ENCODE measurements at places on chromosomes 5 and 9.

GRCh38 chr5:14741801-14742440 is 77.4 kb downstream of the OTULIN start:
- DNase-seq: no peak

DNA sequence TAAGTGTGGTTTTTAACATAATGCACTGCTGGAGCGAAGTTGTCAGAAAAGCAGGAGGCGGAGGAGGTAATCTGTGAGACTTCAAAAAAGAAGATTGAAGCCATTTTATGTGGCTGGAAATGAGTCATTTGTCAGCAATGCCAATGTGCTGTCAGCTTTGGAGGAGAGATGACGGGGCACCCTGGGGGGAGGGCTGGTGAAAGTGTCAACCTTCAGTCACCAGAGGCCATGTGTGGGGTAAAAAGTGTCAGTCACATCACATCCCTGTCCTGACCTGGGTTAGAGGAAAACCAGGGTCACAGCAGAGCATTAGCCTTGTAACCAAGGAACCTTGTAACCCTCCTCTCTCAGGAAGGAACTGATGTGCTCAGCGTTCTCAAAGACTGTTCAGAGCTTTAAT is 59.1 kb downstream of the TLR4 start:
- DNase-seq: no peak

- DNase-seq: no peak
These were observed 82.2 kb downstream of the PJA2 start for GRCh38 chr5:109327570-109327969.

- no peak for DNase-seq
These were observed 4.4 kb upstream of the NDUFB6 start for GRCh38 chr9:32577316-32577715.

DNA sequence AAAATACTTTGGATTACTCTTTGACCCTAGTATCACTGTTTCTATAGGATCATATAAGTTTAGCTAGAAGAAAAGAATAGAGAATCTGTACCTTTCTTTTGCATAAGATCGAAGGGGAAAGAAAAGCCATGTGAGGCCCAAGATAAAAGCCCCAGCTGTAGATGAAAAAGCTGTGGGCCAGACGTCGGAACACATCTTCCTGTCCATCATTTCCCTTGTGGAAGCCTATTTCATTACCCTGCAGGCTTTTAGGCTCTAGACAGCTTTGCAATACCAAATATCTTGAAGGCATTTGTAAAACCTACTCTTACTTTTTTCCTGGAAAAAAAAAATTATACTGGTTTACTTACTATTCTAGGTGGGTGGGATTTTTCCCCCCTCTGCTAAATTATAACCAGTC is 10.0 kb downstream of the PALM2AKAP2 start:
- no peak for DNase-seq

DNA sequence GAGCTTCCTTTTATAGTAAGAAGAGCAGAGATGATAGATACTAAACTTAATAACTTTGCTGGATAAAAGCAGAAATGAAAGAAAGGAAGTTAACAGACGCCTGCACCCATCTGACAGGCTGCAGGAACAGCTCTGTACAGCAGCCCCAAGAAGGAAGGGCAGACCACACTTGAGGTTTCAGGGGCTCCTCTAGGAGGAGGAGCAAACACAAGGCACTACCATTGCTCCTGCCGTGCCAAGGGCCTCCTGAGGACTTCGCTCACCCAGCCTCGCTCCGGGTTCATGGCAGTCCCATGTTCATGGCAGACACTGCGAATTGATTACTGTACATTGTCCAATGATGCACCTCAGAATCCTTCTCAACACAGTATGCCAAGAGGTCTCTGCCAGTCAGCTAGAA is 85.1 kb downstream of the AMBP start:
- no peak for DNase-seq

DNA sequence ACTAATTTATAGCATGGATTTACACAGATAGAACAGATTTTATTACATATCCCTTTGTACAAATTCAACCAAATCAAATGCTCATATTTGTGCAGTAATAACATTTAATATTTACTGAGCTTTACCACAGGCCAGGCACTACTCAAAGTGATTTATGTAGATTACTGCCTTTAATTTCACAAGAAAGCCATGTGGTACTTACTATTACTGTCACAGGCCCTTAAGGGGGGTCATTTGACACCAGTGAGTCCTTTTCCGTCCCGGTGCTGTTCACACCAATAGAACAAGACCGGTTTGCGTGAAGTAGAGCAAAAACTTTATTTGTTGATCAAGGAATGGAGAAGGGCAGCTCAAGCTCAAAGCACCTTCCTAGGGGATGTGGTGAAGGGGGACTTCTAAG is 308.5 kb upstream of the KCNN2 start:
- no peak for DNase-seq

DNA sequence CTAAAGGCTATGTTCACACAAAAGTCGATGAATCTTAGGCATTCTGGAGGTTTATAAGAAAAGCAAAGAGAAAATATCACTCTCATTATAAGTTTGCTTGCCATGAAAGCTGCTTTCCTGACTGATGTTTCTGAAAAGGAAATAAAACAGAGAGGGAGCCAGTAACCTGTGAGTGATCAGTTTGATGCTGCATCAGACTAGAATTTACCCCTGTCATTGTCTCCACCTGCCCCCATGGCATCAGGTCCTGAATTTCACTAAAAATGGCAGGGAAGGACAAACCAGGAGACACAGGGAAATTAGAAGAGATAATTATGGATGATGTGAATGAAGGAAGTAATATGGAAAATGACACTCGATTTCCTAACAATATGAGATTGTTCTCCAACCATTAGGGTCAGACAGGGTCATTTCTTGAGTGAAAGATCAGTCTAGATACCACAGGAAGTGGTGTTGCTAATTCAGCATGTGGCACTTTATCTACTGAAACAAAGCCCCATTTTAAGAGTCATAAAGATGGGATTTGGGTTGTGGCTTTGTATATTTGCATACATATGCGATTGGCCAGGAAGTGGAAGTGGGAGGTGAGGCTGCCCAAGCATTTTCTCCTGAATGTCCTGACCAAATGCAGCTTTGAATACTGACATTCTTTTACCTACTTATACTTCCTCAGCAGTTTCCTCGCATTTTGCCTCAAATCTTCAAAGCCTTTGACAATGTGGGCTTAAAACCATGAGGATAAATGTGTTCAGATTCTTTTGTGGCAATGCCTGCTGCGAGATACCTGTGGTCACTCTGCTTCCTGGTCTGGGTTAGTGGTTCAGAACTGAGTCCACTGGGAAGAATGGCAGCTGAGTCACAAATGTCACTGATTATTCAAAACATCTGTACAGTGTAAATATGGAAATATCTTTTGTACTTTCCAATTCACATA is 29.7 kb downstream of the MEGF10 start:
- DNase-seq: no peak

DNA sequence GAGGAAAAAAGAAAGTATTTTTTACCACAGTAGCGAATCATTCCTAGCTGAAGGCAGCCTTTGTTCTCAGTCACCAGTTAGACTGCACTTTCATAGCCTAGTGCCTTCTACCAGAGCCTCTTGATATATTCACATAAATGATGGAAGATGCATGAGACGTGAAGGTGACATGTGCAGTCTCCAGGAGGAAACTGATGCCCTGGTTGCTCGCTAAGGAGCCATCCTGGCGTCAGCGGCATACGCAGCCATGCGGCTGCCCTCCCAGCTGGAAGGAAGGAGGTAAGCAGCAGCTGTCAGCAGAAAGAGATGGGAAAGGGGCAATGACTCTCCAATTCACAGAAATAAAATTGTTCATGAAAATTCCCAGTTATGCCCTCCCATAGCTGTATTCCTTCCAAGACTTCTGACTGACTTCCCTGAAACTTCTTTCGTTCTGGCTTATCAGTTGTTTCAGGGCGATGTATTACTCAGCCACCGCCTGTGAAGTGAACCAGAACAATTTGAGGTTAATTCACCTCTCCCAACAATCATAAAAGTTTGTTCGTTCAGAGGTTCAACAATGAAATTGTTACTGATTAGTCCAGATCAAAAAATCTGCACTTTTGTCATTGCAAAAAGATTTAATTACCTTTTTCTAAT is 331.2 kb downstream of the NR2F1-AS1 start:
- DNase-seq: no peak

GRCh38 chr5:143752165-143752850 is 59.7 kb upstream of the HMHB1 start:
- DNase-seq: no peak

DNA sequence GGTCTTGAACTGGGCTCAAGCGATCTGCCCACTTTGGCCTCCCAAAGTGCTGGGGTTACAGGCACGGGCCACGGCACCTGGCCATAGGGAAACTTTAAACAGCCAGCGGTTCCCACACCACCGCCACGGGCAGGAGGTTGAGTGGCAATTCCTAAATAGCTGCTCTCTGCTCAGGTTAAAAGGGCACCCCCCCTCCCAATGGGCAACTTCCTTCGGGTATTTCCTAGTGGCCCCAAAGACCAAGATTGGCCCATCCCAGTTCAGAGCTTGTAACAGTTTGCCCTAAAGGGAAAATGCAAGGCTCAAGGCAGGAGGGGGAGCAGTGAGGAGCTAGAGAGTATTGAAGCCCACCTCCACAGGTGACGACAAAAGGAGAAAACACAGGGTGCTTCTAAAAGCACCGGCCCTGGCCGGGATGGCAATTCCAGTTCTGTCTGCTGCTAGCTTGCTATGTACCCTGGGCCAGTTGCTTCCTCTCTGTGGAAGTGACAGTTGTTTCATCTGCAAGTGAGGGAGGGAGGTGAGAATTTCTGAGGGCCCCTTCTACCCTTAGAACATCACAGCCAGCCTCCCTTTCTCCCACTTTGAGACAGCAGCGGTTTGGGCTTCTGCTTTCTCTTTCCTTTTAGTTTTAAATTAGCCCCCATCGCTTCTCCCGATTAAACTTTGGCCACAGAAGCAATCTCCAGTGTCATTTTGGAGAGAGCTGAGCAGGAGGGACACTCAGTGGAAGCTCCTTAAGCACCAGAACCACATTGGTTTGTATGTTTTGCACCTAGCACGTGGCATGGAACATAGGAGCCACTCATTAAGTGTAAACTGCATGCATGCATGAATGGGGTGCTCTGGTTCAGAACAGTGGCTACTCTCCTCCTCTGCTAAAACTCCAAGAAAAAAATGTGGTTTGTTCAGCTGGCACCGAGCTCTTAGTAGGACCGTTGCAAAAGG is 17.3 kb upstream of the TNIP1 start:
- no peak for DNase-seq

Measured in activated T-cell treated with anti-CD3 and anti-CD28 coated beads, Interleukin-2, amount 50 U/mL, for 1 hour (primary cell).